ENCODE measurements at places on chromosomes 7 and 10.

GRCh38 chr10:120805014-120805812 lies 45.9 kb upstream of the WDR11 start:
- no peak for DNase-seq

GRCh38 chr10:131874991-131875451 lies 25.8 kb upstream of the PPP2R2D start:
- DNase-seq: peak; percentile 52

DNA sequence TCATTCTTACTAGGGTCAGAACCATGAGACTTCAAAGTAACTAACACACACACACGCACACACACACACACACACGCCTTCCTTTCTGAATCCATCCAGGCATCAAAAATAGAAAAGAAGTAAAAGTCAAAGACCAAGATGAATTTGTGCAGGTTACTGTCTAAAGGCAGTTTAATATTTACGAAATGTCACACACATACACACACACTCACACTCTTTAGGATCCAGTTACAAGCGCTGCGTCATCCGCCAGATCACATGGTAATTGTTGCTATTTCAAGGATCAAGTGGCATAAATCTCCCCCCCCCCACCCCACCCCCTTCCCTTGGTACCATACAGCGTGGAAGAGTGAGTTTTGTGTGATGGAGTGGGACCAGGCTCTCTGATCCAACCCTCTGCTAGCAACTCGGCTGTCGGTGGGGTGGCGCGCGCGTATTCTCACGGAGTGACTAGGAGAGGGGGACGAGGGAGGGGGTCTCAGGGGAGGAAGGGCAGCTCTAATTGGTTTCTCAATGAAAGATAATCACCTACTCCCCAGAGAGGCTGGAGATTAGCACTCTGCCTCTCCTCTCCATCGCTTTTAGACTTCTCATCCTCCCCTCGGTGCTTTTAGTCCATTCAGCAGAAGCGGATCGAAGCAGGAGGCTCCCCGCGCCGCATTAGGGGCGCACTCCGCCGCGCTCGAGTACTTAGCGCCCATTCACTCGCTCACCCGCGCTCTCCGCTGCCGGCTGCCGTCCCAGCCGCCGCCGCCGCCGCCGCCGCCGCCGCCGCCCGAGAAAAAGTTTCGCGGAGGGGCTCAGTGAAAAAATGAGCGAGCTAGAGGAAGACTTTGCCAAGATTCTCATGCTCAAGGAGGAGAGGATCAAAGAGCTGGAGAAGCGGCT lies 83.5 kb upstream of the PRKG1 start:
- DNase-seq: no peak

DNA sequence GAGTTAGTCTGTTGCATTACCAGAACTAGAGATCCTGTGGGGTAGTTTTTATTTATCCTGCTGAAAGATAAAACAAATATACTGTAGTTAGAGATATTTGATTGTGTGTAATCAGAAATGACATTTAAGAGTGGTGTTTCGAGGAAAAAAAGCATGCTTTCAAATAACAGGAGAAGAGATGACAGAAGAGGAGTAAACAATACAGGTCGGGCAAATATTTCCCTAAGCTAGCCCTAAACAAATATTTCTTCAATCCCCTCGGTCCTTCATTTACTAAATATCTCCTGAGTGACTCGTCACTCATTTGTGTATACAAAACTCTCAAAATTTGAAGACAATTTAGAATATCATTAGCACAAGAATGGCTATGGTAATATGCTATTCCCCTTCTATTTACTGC lies 219.7 kb upstream of the FERD3L start:
- DNase-seq: no peak
